Stimulated activated CD8-positive, alpha-beta memory T cell treated with anti-CD3 and anti-CD28 coated beads, Interleukin-4, amount 100 ng/mL, for 1 hour (primary cell): ENCODE measurements at places on chromosomes 6 and 20.

GRCh38 chr6:25166955-25167748 lies 112.0 kb upstream of the CARMIL1 start:
- no peak for DNase-seq

DNA sequence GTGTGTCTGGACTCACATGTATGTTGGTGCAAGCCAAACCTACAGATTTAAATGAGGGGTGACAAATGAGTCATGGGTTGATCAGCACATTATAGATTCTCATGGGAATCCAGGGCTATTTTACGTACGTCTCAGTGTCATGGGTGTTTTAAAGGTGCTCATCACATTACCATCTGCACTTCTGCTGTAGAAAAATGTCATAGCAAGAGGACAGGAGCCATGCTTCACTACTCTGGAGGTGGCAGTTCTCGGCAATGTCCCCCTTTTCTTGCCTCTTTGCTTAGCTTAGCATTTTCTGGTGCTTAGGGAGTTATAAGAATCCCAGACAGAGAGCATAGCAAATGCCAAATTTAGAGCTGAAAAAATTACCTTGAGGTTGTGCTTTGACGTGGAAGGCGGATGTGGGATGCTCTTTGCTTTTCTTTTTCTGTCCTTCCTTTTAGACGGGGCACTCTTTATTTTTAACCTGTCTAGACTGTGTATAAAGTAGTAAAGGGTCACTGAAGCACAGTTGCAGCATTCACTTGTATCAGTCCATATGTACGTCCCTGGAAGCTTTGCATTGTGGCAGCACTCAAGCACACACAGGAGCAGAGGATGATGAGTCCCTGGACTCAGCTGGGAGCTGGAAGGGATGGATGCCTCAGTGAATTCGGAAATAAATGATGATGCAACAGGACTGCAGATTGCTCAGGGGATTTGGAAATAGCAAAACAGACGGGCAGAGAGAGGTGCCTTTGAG lies 139.7 kb downstream of the SYNDIG1 start:
- no peak for DNase-seq

DNA sequence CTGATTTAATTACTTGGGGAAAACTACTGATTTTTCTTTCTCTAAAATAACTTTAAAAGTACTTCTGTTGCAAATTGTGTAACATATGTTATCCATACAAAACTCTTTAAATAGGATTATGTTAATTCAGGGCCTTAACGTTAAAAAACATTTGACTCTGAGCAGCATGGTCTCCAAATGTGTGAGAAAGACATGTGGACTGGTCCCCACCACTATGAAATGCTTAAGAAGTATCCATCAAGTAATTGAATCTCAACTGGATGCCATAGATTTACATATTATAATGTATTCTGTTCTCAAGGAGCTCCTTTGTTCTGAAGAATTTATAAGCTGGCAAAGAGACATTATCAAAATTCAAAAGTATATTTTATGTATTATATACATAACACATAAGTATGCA lies 130.8 kb upstream of the HEY2 start:
- no peak for DNase-seq

DNA sequence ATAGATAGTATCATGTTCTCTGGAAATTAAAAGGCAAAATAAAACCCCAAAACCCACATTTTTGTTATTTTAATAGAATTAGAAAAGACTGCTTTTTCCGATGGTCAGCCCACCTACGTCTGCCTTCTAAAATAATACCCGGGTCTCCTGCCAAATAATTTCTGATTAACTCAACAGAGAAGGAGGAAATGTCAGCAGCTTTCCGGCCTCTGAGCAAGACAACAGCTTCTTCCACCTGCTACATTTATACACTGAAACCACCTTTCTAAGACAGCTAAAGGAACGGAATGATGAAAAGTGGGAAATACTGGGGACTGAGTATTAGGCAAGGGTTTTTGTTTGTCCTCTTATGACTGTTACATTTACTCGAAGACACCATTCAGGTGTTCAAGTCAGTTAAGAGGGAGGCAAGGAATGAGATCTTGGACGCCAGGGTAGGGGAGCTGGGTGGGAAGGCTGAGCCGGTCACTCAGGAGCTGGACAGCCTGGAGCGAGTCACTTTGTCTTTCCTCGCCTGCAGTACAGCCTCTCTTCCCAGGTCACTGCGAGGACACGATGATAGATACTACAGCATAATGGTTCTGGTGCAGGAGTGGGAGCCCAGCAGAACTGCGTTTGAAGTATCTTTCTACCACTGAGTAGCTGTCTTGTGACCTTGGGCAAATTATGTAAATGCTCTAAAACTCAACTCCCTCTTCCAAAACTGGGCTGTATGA lies 96.3 kb upstream of the QKI start:
- no peak for DNase-seq

DNA sequence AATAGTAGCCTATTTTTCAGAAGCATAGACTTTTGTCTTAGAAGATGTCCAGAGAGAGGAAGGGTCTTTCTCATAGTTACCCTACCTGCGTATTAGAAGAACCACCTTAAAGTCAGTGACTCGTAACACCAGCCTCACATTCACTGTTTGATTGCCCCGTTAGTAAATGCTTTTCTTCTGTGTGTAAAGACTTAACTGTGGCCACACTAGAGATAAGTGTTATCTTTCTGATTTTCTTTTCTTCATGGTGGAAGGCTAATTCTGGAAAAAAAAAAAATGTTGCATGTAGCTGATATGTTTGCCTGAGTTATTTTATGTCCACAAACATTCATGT lies 83.9 kb downstream of the SAMD3 start:
- DNase-seq = no peak

- DNase-seq = no peak
Observed at GRCh38 chr6:133241086-133241900, at the start of gene EYA4. TSS of gene EYA4 (plus strand) at chr6:133241357. CDS start at chr6:133274781, 33,424 bp downstream.

DNA sequence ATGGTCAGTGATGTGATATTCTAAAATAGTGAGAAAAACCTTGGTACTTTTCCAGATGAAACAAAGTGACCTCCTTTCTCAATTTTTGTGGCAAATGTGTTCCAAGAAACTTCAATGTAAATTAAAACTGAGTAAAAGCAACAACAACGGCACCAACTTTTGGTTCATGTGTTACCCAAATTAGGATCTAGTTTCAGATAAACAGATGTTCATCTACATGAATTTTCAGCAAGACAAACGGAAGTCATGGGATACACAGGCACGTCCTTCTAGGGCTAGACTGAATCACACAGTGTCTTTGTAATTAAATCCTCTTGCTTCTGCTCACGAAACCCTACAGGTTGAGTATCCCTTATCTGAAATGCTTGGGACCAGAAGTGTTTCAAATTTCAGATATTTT lies 915.2 kb downstream of the TFAP2A start:
- no peak for DNase-seq

- no peak for DNase-seq
Observed at GRCh38 chr6:36340306-36340617, 3.6 kb upstream of the BNIP5 start.

DNA sequence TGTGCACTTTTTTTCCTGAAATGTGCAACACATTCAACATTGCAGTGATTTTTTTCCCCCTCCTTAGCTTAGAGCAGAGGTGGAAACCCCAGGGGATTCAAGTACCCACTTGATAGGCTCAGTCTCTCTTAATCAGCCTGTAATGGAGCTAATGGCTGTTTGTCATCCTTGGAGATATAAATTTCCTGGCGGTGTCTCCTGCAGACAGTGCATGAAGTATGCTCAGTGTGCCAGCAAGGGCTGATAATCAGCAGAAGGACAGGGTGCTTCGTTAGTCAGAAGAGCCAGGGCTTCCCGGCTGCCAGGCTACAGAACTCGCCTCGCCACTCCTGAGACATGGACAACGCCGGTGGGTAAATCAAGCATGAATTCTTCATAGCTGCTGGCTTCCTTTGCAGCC lies 69.8 kb upstream of the PHACTR2 start:
- DNase-seq = no peak

- DNase-seq = no peak
Observed at GRCh38 chr6:5737460-5737859, 269.3 kb downstream of the NRN1 start.

DNA sequence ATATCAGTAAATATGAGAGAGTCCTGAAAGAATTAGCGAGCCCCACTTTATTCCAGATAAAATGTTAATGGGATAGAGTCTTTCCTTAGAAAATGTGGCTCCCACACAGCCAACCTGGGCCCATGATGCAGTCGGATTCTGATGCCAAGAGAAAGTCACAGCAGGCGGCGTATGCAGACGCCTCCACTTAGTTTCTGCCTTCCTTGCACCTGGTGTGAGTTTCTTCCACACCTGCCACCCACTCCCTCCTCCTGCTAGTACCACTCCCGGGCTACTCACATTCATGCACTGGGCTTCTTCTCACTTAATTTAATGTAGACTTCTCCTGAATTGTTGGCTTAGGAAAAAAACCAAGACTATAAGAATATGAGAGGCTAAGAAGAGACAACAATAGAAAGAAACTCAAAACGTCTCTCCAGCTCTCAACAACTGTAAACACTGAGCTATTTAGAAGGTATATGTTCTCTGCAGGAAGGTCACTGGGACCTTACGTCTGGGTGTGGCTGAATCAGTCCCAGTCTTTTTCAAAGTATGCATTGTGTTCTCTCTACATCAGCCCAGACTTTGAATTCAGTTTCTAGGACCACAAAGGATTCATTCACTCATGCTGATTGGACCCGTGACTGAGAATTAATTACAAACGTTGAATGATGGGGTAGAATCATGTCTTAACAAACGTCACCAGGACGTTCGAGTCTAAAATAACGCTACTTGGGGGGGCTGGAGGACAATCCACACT lies 70.4 kb downstream of the GCNT2 start:
- no peak for DNase-seq

GRCh38 chr6:54579011-54579410 lies 267.6 kb upstream of the FAM83B start:
- no peak for DNase-seq

DNA sequence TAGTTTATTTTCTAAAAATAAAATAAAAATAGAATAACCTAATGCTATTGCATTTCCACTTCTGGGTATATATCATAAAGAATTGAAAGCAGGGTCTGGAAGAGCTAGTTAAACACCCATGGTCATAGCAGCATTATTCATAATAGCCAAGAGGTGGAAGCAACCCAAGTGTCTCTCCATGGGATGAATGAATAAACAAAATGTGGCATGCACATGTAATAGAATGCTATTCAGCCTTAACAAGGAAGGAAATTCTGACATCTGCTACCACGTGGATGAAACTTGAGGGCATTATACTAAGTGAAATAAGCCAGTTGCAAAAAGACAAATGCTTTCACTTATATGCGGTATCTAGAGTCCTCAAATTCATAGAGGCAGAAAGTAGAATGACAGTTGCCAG lies 130.8 kb downstream of the TIAM2 start:
- DNase-seq = no peak

DNA sequence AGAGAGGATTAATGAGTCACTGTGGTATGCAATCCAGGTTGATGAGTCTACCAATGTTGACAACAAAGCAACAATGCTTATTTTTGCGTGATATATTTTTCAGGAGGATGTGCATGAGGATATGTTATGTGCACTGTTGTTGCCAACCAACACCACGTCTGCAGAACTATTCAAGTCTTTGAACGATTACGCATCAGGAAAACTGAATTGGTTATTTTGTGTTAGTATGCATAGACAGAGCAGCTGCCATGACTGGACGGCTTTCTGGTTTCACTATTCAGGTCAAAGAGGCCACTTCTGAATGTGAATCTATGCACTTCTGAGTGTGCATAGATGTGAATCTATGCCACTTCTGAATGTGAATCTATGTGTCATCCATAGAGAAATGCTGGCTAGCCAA lies 134.0 kb upstream of the GRIK2 start:
- DNase-seq = no peak

GRCh38 chr6:25943887-25944286 lies 13.4 kb upstream of the SLC17A2 start:
- no peak for DNase-seq

- no peak for DNase-seq
Observed at GRCh38 chr6:108644252-108644651, 83.5 kb downstream of the FOXO3 start.

DNA sequence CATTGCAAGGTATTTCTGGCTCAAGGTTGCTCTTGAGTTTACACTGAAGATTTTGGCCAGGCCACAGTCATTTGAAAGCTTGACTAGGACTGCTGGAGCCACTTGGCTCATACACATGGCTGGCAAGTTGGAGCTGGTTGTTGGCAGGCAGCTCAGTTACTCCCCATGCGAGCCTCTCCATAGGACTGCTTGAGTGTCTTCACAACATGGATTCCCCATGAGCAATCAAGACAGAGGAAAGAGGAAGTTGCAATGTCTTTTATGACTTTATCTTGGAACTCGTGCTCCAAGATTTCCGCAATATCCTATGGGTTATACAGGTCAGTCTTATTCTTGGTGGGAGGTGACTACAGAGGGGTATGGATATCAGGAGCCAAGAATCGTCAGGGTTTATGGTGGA lies 1.4 kb upstream of the MANBAL start:
- no peak for DNase-seq

GRCh38 chr6:111952821-111953540 lies 79.7 kb upstream of the FYN start:
- no peak for DNase-seq

DNA sequence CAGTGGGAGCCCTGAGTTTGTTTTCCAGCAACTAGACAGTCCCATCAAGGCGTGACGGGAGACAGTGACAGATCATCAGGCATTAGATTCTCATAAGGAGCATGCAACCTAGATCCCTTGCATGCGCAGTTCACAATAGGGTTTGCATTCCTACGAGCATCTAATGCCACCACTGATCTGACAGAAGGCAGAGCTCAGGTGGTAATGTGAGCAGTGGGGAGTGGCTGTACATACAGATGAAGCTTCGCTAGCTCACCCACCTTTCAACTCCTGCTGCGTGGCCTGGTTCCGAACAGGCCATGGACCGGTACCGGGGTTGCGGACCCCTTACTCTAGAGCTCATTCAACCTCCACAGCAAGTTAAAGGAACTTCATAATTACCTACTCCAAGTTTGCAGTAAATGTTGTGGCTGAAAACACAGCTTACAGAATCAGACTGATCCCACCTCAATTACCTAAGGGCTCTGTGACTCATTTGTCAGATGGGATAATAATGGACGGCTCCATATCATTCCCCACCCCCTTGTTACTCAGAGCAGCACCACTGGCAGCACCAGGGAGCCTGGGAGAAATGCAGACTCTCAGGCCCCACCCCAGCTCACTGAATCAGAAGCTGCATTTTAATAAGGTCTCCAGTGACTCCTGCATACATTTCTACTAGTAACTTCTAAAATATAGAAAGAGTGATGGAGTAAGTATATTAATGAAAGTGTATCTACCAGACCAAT lies 15.7 kb downstream of the PXMP4 start:
- DNase-seq = no peak

GRCh38 chr6:22254886-22255285 lies 42.0 kb downstream of the PRL start:
- no peak for DNase-seq

- no peak for DNase-seq
Observed at GRCh38 chr6:133504761-133505160, 263.6 kb downstream of the EYA4 start.
